ENCODE measurements at places on chromosomes 3 and 15.

GRCh38 chr3:119322021-119322834, 28.0 kb downstream of the ARHGAP31 start:
- peak; percentile 6 for DNase-seq

DNA sequence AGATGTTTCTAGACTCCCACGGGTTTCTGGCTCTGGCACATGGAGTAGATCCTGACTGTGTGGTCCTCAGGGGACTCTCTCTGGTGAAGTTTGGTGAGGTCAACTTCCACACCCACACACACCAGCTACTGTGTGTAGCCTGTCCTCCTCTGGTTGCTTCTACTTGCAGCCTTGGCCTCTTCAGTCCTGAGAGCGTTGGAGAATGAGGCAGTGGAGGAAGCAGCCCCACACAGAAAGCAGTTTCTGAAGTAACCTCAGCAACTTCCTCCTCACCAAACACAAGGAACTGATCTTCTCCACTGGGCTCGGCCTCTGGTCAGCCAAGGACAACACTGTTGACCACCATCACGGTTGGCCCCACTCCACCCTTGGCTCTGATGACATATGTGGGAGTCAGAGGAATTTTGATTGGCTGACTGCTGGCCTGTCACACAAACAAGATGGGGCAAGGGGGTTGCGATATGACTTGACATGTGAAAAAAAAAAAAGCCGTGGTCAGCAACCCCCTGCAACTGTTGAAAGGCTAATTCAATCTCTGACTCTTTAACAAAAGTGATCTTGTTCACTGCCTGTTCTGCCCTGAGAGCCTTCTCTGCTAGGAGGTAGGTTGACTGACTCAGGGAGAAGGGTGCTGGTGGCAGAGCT, 19.6 kb downstream of the CD86 start:
- no peak for DNase-seq

GRCh38 chr3:133964547-133964946, 65.2 kb downstream of the SLCO2A1 start:
- no peak for DNase-seq

- no peak for DNase-seq
Measured at GRCh38 chr3:4306860-4307259, 3.7 kb downstream of the SETMAR start.

DNA sequence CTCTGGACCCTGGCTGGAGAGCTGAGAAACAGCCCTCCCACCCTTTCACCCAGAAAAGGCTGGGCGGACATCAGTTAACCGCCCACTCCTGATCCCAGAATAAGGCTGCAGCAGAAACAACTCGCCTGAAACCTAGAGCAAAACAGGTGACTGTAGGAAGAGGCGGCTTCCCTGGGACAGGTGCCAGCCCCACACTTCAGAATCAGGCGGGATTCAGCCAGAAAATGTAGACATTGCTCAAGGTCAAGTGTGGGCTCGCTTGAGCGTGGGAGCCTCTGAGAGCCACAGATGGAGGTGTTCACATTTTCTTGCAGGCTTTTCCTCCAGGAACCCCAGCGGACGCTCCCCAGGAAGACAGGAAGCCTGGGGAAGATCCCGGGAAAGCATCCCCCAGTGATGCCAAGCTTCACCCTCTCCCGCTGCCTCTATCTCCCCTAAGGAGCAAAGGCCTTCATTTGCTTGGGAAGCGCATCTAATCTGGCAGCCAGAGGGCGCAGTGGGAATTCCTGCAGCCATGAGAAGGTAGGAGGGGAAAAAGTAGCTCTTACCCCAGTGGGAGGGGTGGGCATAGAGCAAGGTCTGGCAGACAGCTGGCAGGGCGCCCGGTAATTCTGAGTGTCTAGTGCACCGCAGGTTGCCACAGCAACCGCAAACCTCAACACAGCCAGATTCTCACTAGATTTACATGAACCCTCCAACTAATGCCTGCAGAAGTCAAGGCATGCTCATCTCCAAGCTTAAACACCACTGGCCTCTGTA, 77.7 kb downstream of the OCA2 start:
- DNase-seq, result no peak

DNA sequence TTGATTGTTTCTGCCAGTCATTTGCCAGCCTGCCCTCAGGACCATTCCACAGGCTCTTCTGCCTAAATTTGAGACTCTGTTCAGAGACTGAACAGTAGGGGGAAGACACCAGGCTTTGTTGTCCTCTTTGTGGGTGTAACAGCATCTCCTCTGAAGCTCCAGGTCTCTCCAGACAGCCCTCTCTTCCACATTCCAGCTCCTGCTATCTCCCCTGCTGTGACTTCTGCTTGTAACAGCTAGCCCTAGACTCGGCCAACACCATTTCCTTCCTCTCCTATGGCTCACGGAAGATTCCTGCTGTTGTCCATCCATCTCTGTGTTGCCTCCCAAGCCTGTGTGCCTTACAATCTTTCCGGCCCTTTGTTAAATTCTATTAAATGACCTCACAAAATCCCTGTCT, 40.2 kb downstream of the SUCLG2 start:
- no peak for DNase-seq

DNA sequence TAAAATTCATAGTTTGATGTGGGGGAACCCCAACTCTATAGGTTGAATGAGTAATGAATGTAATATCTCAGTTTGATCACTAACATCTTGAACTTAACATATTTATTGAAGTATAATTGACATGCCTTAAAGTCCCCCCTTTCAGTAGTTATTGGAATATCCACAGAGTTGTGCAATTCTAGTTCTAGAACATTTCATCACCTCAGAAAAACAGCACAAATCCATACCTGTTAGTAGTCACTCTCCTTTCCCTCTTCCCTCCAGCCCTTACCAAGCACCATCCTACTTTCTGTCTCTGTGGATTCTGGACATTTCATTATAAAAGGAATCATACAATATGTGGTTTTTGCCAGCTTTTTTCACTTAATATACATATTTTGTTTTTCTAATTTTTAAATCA, 8.7 kb upstream of the NIT2 start:
- DNase-seq, result no peak

DNA sequence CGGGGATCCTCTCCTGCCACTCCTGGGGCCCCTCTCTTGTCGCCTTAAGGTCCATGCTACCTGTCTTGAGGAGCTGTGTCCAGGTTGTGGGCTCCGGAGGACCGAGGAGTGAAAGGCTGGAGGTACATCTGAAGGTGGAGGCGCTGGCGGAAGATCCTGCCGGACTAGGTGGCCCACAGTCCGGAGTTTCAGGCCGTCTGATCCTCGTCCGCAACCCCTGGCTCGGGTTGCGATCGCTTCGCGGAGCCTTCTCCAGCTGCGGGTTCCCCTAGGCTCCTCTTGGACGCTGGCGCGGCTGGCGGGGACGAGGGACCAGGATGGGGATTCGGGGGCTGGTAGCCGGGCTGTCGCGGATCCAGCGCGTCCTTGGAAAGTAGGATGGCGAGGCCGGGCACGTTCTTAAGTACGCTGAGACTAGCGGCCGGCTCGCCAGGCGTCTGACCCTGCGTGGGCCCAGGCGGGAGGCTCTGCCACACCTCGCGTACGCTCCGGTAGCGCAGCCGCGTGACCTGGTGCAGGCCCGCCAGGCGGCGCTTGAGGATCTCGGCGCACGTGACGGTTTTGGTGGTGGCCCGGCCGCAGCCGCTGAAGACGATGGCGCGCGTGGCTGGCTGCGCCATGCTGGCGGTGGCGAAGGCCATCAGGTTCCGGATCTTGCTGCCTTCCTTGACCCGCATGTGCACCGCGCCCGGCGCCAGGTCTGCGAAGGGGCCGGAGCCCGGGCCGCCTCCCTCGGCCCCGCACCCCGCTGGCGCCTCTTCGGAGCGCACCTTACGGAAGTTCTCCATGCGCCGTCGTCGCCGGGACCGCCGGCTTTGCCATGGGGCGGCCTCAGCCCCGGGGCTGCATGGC, 550 bp downstream of the RPP25 start:
- DNase-seq, result peak; percentile 73

GRCh38 chr3:107975529-107976201, 115.2 kb downstream of the CD47 start:
- no peak for DNase-seq

DNA sequence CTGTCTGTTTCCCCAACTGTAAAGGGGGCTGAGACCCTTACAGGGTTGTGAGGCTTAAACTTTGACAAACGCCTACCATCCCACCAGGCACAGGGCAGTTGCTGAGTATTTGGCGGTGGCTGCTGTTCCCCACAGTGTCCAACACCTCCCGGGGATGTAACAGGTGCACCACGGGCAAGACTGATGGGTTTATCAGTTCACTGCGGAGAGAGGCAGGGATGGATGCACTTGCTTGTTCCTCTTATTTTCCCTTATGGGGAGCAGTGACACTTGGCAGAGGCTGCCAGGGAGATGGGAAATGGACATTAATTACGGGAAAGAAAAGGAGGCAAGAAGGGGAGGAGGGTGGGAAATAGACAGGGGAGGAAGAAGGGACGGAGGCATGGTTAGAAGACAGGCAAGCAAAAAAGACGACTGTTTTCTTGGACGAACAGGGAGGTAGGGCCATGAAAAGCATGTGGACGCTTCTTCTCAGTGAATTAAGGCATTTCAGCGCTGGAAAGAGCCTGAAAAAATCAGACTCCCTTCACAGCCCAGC, 16.6 kb upstream of the ADIPOQ start:
- DNase-seq, result no peak

DNA sequence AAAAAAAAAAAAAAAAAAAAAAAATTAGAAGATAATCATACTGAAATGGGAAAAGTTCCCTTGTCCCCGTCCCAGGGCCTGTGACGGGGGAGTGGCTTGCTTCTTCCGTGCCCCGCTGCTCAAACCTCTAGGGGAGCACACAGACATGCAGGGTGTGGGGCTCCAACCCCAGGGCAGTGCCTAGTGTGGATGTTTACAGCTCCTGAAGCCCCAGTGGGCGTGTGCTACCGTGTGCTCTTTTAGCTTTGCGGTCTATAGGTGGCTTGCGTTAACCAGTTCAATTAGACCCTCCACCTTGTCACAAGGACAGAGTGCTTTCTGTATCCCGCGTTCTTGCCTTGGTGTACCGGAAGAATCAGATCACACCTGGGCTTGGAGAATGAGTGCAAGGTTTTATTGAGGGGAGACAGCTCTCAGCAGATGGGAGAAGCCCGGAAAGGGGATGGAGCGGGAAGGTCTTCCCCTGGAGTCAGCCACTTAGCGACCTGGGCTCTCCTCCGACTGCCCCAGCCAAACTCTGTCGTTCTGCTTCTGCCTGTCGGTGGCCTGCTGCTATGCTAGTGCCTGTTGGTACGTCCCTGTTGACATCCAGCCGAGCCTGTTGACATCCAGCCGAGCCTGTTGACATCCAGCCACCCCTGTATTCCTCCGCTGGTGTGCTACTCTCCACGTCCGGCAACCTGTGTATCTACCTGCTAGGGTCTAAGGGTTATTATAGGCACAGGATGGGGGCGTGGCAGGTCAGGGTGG, 569.8 kb downstream of the VGLL3 start:
- DNase-seq, result no peak

GRCh38 chr3:133805702-133806475, at the start of gene SRPRB:
SRPRB (plus strand) TSS chr3:133805815; CDS start chr3:133805849, 34 bp downstream.
- peak; percentile 91 for DNase-seq

DNA sequence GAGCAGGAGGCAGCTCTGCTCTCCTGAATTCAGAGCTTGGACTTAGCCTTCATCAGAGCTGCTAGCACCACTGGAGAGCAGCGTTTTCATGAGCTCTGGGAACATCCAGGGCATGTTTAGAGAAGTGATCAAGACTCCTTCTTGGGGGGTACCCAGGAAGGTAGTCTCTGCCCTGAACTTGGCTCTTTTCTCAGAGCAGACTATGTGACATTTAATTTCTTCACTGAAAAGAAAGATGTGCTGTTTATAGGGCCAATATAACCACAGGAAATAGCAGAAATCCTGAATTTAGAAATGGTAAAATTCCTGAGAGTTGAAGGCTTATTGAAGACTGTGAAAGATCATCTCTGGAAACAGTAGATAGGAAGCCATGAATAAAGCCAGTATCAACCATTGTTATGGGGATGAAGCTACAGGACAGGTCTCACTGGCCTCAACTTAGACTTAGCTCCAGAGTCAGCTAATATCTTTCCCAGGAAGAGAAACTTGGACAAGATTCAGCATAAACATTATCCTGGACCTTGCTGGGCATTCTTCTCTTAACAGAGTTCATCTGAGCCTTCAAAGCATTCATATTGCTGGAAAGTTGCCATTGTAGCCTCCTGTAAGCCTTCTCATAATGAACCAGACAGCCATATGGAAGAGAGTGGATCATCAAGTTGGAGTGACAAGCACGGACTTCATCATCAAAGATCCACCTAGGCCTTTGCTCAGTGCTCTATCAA, 386.6 kb upstream of the THBS1 start:
- DNase-seq, result no peak

DNA sequence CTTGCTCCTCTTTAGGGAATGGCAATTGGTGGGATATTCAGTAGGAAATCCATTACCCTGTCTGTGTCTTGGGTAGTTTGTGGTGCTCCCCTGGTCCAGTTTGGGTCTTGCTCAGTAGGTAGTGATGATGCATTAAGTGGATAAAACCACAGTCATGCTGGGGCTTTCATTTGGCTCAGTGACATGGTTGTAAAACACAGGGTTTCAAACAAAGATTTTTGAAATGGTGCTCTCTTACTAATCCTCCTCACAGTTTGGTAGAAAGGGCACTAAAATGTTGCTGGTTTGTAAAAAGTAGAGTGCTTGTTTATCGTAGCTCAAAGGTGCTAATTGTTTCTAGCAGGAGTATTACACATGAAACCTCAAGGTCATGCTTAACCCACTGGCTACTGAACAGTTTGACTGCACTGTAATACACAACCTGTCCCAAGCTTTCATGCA, 22.9 kb downstream of the BBX start:
- DNase-seq, result no peak

GRCh38 chr3:111952866-111953450, 25.9 kb upstream of the ABHD10 start:
- no peak for DNase-seq

GRCh38 chr3:8450618-8451017, 51.0 kb upstream of the LMCD1 start:
- DNase-seq, result no peak

DNA sequence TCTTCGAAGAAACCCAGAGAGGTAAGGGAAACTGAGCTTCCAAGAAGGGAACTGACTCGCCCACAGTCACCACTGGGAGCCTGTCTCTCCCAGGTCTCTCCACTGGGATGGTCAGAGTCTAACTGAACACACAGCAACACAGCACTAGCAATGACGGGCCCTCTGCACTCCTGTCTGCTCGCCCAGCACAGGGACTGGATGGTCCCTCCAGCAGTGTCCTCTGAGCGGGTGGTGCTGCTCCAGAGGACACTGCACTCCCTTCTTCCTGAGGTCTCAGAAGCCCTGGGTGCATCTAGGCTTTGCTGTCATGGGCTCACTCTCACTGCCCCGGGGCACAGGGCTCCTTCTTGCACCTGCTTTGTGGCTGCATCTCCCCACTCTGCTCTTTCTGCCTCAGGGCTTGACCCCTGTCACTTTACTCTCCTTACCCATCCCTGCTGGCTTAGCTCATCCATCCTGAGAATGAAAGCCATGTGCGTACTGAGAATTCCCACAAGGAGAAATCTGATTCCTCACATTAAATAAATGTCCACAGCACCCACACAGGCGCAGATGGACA, 356.6 kb downstream of the GABRG3 start:
- DNase-seq, result no peak

- no peak for DNase-seq
Measured at GRCh38 chr3:61974662-61975061, 398.7 kb downstream of the FEZF2 start.

GRCh38 chr3:49869525-49870126, at the start of gene CAMKV:
CAMKV (minus strand) TSS chr3:49869906; CDS start chr3:49862388, 7,518 bp downstream.
- no peak for DNase-seq

- DNase-seq, result no peak
Measured at GRCh38 chr3:12816521-12817342, 20.3 kb downstream of the CAND2 start.

GRCh38 chr3:37093481-37093880, 80.9 kb downstream of the LRRFIP2 start:
- no peak for DNase-seq

- no peak for DNase-seq
Measured at GRCh38 chr15:101348015-101348414, 53.0 kb upstream of the SNRPA1 start.

GRCh38 chr3:46903341-46904302, 26.1 kb downstream of the PTH1R start:
- no peak for DNase-seq
